GM13976 (cell line): ENCODE measurements at places on chromosomes 6 and 20.

- DNase-seq, result no peak
Measured at GRCh38 chr6:106084989-106085691, 996 bp upstream of the PRDM1 start.

DNA sequence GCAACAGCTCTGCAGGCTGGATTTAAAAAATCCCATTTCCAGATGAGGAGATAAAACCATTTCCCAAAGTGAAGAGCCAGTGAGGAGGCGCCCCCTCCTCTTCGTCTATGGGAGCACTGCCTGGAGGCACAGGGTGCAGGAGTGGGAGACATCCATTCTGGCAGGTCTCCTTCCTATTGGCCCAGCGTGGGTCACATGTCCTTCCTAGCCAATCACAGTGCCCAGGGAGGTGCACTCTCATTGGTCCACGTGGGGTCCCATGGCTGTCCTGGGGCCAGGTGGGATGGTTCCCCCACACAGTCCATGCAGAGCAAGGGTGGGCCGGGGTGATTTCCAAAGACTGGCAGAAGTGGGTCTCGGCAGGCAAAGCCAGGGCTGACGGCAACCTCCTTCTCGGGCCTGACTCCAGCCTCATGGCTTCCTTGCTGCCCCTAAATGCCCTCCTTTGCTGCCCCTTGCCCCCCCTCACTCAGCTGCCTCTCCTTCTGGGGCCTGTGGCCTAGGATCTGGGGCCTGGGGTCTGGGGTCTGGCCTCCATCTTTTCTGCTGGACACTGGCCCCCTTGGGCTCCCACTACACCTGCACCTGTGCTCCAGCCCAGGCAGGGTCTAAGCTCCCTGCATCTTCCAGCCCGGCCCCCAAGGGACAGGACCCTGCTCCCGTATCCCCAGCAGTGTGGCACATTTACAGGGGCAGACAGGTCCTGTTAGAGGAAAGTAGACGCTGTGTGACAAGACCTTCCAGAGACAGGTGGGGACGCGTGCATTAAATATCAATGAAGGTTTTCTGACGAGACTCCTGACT is 231.7 kb downstream of the TAF4 start:
- no peak for DNase-seq

DNA sequence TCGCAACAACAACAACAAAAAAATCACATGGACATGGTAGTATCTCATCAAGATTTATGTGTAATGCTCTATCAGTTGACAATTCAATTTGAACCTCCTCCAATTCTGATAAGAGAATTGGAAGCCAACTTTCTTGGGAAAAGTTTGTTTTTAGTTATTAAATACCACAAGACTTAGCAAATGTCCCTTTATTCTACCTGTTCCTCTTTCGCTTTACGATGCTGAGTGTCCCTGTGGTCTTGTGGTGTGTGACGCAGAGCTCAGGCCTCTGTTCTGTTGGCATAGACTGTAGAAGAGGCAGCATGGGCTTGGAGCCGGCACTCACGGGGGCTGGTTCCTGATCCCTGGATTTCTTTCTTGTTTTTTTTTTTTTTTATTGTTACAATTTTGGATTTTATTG is 76.7 kb downstream of the PSMB1 start:
- DNase-seq, result no peak

DNA sequence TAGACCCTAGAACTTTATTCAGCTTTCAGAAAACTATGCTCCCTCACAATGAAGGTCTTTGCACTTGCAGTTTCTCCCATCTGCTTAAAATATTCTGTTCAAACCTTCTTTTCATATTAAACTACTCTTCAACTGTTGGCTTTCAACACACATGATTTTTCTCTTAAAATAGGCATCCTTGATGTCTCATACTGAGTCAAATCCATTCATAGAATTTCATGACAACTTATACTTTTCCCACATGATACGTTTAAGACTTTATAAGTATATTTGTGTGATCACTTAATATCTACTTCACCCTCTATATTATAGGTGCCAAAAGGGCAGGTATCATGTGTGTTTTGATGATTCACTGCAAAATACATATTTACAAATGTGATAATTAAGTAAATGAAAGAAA is 412.5 kb downstream of the MMUT start:
- no peak for DNase-seq

DNA sequence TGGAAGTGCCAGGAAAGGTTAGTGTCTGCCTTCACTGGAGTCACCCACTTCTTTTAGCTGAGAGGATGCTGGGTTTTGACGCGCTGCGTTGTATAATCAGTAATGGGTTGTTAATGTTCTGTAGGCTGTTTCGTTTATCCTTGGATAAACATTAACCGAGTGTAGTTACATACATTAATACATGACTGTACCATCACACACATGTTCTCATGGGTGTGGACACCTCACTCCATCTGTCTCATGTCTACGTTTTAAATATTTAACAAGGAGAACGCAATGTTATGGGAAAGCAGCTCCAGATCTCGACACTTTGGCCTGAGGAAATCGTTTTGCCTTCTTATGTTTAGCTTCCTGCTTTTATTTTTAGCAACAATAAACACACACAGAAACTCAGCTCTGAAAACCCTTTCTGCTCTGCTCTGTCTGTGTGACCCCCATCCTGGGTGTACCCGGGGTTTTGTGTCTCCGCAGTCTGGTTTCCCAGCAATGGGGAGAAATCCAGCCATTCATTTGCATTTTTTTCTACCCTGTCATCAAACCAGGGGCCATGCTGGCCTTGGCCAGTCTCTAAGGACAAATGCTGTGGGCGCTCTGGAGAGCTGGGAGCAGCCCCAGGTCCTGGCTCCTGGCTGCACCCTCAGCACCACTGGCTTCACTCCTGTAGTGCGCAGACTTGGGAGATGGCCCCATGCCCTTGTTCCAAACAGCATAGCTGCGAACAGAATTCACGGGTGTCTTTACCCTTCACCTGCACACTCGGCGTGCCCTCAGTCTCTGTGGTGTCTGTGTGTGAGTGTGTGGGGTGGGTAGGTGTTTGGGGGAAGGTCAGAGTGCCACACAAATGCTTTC is 110.8 kb downstream of the ERMARD start:
- no peak for DNase-seq

- peak; percentile 86 for DNase-seq
Measured at GRCh38 chr20:50635676-50636600, 55.4 kb downstream of the RIPOR3 start.

DNA sequence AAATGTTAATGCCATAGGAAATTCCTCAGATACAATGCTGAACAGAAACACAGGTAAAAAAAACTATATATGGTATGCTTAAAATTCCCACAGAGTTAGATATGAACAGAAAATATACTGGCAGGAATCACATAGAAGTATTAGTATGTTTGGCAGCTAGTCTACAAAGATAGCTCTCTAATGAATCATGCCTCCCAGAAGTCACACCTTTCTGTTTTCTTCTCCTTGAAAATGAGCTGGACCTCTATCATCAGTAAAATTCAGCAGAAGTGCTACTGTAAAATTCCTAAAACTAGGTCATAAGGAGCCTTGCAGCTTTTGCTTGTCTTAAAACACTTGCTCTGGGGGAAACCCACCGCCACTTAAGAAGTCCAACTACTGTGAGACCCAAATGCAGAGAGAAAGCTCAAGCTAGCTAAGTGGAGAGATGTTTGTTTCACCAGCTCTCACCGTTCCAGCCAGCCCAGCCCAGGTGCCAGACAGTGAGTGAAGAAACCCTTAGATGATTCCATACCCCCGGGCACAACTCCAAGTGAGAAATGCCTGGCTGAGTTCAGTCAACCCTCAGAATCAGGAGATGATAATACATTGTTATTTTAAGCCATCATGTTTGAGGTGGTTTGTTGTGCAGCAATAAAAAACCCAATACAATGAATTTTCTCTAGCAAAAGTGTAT is 43.0 kb downstream of the TSPYL4 start:
- DNase-seq, result no peak

DNA sequence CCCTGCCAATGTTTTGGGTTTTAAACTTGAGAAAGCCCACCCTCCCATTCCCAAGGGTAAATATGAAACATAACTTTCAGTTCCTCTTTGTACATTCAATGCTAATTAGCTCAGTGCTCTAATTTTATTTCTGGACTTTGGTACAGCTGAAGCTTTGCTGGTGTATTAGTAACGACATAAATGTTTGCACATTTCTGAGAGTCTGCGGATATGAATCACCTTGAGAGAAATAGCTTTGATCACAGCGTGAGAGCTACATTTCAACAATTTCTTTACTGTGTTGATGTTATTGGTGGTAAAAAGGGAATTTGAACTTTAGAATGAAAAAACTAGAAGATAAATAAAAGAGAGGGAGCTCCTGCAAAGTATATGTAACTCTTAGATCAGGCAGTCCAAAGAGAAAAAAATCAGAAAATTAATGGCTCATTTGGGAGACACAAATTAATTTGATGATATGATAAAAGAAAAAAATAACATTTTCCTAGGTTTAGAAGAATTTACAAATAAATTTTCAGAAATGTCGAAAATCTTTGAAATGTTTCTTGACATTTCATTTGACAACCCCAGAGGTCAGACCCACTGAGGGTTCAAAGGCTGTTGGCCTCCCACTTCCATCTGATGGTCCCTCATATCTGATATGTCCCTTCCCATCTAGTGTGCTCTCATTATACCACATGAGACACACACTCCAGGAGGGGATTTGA is 38.5 kb upstream of the CAP2 start:
- DNase-seq, result no peak
